ENCODE measurements at places on chromosomes 12 and 14.
A peak's percentile ranks its signal among the peaks of the same experiment; 100 is the strongest.

DNA sequence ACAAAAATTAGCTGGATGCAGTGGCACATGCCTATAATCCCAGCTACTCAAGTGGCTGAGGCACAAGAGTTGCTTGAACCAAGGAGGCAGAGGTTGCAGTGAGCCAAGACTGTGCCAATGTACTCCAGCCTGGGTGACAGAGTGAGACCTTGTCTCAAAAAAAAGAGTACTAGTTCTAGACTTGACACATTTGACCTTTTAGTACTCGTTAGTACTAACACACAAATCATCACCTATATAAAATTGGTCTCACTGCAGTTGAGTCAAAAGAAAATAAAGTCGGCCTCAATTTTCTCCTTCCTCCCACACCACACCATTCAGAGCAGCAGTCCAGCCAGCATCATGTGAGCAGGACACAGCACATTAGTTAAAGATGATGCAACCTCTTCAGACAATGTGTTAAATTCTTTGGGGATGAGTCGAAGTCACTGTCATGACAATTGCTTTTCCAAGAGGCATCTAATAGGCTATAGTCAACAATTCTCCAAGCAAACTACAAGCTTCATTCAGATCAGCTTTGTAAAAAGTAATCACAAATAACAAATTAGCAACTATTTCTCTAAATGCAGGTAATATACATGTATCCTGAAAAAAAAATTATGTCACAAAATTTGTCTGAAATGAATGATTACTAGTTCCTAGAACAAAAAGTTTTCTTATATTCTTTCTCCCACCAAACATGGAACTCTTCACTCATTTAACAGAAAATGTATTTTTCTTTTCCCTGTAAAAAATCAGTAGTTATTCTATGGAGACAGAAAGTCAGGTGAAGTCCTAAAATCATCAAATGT, 55.6 kb downstream of the CLIP1 start:
- DNase-seq = no peak

DNA sequence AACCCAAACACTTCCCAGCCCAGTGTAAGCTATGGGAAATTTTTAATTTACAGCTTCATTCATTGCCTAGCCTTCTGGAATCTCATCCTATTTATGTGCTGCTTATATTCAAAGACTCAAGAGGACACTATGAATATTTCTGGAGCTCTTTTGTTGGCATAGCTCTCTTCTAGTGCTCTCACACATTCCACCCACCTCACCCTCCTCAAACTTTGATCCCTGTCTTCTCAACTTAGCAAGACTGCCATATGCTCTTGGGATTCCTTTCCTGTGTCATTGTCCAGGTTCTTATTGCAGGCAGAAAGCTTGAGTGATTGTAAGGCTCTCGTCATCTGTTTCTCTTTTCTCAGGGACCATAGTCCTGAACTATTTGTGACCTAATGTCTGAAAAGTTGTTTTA, 18.0 kb upstream of the NKX2-1 start:
- DNase-seq = no peak

- no peak for DNase-seq
These were observed 469.8 kb downstream of the PCNX1 start for GRCh38 chr14:71377099-71377498.

DNA sequence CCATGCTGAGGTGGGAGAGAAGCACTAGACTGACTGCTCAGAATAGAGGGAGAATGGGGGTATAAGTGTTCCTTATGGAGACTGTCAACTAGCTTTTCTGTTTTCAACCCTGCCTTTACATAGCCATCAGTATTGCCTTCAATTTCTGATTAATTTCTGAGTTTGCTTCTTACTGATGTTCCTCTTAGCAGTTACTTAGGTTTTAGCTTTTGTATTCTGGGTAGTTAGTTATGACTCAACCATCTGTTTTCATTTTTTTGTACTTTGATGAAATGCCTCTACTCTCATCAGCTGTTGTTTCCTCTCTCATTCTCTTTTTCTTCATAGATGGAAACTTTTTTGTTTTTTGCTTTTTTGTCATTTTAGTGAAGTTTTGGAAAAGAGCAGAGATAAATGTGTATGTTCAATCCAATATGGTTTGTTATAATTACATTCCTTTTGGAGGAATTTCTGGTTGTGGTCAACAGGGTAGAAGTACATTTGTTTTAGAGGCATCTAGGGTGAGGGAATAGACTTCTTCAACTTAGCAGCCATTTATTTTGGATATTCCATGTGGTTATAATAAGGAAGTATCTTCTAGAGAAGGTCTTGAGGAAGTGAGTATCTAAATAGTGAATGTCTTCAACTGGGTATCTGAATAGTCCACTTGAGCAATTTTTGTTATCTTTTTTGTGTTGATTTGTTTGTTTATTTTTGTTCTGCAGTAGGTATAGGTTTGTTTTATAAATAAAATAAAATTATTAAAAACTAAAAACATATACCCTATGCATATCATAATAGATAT, 29.6 kb downstream of the PMCH start:
- no peak for DNase-seq

DNA sequence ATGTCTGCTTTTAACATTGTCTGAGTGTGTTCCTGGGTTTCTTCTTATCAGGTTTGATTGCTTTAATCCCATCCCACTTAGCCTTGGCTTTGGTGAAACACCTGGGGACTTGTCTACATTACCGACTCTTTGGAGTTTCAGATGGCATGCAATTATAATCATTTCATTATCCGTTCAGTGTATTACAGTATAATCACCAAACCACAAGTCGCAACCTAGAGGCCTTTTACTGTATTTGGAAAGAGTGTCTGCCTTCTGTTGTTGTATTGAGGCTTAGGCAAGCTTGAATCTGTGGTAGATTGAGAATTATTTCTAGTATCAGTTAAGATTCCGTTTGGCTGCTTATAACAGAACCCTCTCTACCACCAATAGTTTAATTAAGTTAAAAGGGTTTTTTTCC, 103.9 kb downstream of the TGFB3 start:
- DNase-seq = no peak

- DNase-seq = no peak
These were observed 12.8 kb downstream of the LEMD3 start for GRCh38 chr12:65182012-65182739.

DNA sequence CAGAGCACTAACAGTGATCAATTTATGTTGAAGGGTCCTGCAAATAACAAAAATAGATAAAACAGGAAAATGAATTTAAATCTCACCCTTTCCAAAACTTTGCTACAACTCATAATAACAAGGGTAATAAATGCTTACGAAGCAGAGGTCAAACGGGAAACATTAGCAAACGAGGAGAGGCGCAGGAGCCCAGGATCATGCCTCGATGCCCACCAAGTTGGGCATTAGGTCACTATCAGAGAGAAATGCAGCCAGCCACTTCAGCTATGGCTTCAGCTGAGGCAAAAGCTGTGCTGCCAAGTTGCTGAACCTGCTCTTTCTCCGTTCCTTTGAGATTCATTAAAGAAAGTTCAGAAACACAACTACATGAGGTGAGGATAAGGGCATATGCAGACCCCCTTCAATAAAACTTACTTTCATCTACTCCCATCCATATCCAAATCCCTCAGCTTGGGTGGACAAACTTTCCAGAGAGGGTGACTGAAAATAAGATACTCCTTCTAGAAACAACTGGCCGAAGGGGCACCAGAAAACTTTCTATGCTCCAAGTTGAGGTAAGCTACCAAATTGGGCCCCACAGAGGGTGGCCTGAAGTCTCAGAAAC, 7.9 kb downstream of the NKX2-1 start:
- no peak for DNase-seq

DNA sequence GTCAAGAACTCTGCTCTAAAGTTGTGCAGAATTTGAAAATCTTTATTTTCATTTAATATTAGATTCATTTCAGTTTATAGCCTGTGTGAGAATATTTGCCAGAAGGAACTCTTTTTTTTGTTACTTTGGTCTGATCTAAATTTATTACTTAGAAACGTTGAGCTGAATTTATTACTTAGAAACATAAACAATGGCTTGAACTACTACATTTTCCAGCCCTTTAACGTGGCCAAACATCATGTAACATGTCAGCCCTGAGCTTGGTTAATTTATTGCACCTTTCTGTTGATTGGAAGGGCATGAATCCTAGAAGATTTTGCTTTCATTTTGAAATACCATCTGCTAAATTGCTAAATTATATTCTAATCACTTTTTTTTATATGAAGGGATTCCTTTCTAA, 241.4 kb downstream of the TMEM117 start:
- no peak for DNase-seq

GRCh38 chr14:75196468-75196867, 20.1 kb upstream of the TMED10 start:
- no peak for DNase-seq

GRCh38 chr12:104964167-104964855, 6.2 kb upstream of the SLC41A2 start:
- no peak for DNase-seq

- DNase-seq = no peak
These were observed 21.6 kb downstream of the BTG1 start for GRCh38 chr12:92123780-92124688.

DNA sequence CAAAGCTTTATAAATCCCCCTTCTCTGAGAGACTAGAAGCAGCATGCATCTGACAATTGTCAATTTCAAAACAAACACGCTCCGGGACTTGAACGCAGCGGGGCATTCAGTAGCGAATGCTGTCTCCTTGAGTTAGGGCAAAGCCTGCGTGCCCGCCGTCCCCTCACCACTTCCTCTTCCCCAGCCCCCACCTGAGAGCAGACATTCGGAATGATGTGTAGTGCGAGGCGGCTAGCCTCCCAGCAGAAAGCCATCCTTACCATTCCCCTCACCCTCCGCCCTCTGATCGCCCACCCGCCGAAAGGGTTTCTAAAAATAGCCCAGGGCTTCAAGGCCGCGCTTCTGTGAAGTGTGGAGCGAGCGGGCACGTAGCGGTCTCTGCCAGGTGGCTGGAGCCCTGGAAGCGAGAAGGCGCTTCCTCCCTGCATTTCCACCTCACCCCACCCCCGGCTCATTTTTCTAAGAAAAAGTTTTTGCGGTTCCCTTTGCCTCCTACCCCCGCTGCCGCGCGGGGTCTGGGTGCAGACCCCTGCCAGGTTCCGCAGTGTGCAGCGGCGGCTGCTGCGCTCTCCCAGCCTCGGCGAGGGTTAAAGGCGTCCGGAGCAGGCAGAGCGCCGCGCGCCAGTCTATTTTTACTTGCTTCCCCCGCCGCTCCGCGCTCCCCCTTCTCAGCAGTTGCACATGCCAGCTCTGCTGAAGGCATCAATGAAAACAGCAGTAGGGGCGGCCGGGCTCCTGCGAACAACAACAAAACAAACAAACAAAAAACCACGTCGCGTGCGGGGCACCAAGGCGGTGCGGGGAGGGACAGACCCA, 2.2 kb downstream of the PRMT8 start:
- no peak for DNase-seq

DNA sequence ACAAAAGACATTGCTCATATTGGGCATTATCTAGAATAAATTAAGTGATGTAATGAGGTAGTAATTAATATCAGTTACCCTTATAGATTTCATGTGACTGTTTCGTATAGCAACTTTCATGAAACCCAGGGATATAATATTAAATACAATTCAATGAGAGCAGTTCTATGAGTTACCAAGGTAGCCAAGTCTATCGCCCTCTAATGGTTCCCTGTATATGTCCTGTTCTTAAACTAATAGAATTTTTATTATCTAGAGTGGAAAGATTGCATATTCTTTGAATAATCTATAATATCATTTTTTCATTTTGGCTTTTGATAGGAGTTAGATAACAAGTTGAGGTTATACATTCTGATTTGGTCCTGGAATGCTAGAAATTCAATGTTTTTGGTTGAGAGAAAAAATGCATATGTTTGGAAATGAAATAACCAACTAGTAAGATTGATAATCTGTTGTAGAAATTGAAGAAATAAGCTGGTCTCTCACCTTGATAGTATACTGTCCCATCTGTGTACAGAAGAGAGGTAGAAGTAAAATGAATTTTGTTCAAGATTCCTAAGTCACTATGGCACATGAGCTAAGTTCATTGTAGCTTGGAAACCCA, 59.7 kb downstream of the SCFD1 start:
- no peak for DNase-seq

- no peak for DNase-seq
These were observed 35.6 kb upstream of the ITPR2 start for GRCh38 chr12:26868447-26869103.

GRCh38 chr12:64318605-64319004, 72.0 kb downstream of the C12orf56 start:
- no peak for DNase-seq

DNA sequence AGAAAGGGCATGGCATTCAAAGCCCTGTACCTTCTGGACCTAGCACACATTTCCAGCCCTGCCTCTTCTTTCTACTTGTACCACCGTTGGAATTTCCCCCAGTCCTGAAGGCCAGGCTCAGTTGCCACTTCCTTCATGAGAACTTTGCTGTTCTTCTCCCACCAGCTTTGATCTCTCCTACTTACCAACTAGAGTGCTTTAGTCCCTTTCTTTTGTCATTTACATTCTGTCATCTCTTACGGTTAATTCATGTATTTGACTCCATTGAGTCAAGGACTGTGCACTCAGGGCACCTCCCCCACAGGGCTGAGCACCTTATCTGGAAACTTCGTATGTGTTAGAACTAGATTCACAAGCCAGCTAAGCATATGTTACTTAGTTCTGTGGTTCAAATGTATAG, 26.3 kb downstream of the BICDL1 start:
- DNase-seq = peak; percentile 23

DNA sequence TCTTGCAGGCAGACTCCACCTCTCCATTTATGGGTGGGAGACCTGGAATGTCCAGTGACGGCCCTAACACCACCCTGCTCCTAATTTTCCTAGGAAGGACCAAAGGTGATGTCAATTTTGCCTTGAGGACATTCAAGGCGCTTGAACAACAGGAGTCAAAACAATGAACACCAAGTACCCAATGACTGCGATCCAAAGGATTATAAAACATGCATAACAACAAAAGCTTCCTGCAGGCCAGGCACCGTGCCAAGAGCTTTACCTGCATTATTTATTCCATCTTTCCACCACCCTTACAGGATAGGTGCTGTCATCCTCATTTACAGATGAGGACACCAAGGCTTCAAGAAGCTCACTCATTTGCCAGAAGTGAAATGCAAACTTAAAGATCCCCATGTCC, 15.2 kb upstream of the FOXN3 start:
- no peak for DNase-seq

- DNase-seq = no peak
These were observed 8.1 kb upstream of the RIMKLB start for GRCh38 chr12:8689681-8690080.

DNA sequence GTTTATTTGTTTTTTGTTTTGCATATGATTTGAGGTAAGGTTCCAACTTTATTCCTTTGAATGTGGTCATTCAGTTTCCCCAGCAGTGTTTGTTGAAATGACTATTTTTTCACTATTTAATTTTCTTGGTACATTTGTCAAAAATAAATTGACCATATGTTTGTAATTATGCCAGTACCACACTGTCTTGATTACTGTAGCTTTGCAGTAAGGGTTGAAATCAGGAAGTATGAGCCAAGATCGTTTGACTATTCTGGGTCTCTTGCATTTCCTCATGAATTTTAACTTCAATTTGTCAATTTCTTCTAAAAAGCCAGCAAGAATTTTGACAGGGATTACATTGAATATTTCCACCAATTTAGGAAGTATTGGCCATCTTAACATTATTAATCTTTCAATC, 199.3 kb upstream of the PPFIA2 start:
- DNase-seq = no peak

GRCh38 chr12:65657635-65658034, 166.6 kb upstream of the HMGA2 start:
- DNase-seq = no peak
